Ecto neural progenitor cell (in vitro differentiated cells): ENCODE measurements at places on chromosomes 13 and 19.

- no peak for DNase-seq
Observed at GRCh38 chr13:98478189-98479129, 98.4 kb downstream of the STK24 start.

GRCh38 chr13:76516586-76516985 lies 369.6 kb downstream of the KCTD12 start:
- DNase-seq: no peak

- DNase-seq: no peak
Observed at GRCh38 chr13:51784097-51784496, 19.9 kb downstream of the DHRS12 start.

- DNase-seq: no peak
Observed at GRCh38 chr19:30722186-30722585, 350.0 kb downstream of the ZNF536 start.

DNA sequence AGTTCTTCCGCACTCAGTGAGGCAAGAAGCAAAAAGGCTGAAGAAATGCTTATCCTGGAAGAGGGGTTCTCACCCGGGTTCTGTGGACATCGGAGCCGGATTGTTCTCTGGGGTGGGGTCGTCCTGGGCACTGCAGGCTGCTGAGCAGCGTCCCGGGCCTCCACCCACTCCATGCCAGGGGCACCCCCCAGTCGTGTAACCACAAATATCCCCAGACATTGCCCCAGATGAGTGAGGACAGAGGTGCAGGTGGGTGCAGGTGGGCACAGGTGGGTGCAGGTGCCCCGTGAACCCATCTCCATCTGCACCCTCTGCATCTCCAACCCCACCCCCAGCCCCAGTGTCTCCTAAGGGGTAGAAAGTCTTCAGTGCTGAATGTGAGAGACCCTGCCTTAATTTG lies 67.5 kb downstream of the GNG7 start:
- no peak for DNase-seq

- no peak for DNase-seq
Observed at GRCh38 chr13:108155185-108156106, 59.9 kb downstream of the LIG4 start.

DNA sequence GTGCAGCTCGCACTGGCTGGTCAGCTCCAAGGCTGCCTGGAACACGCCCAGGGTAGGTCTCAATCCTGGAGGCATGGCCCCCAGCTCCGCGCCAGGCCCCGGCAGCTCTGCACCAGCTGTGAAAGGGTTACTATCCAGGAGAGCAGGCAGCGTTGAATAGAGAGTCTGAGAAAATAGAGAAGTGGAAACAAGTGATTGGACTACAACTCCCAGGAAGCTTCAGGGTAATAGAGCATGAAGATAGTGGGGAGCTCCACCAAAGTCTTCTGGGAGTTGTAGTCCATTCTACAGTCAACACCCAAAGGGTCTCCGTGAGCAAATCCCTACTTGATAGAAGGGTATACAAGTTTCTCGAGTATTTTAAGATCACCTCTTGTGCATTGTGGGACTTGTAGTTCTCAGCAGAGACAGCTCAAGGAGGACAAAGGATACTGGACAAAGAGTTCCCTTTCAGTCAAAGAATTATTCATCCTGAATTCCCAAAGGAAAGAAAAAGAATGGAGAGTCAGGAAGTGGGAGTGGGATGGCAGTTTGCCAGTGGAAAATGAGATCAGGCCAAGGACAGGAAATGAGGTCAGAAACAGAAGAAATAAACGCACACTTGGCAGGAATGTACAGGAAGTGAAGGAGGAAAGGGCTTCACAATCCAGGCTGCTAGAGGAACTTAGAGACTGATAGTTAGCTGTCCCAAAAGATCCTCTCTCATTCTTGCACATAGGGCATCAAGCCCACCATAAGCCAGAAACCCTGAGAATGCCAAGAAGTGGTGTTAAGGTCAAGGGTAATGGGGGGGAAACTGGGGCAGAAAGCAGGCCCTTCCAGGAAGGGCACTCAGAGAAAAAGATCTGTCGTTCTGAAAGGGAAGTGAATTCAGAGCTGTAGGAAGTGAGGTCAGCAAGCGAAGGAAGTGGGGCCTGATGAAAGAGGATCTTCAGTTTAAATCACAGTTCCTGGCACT lies 5.5 kb upstream of the MAMSTR start:
- DNase-seq: no peak
